ENCODE measurements at places on chromosomes 6 and 20.

- DNase-seq, result no peak
Observed at GRCh38 chr6:166907373-166907841, 48.9 kb downstream of the RNASET2 start.

DNA sequence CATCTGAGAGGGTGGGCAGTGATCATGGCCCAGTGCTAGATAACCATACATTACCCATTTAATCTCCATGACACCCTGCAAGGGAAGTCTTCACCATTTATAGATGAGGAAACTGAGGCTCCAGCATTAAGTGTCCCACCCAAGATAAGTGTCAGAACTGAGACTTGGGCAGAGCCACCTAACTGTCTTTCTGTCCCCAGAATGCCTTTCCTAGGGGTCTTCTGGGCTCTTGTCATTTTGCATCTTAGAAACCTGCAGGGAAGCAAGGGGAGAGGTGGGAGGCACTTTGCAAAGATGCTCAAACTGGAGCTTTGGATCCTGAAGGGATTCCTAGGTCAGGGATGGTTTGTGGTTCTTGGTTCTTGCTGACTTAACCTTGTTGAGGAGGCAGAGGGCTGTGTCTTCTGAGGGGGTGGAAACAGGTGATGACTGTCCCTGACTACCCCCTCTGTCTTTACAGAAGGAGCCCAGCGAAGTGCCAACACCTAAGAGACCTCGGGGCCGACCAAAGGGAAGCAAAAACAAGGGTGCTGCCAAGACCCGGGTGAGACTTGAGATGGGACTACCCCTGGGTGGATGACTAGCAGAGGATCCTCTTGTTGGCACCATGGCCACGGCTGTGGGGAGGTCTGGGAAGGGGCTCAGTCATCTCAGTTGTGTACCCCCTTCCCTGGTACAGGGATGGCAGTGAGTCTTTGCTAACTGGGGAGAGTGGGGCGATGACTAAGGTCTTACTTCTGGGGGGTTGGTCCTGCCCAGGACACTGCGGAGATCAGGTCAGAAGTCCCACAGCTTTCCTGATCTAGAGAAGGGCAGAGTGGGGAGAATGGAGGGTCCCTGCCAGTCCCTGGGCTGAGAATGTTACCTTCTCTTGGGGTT lies 5.8 kb downstream of the HMGA1 start:
- DNase-seq, result no peak

DNA sequence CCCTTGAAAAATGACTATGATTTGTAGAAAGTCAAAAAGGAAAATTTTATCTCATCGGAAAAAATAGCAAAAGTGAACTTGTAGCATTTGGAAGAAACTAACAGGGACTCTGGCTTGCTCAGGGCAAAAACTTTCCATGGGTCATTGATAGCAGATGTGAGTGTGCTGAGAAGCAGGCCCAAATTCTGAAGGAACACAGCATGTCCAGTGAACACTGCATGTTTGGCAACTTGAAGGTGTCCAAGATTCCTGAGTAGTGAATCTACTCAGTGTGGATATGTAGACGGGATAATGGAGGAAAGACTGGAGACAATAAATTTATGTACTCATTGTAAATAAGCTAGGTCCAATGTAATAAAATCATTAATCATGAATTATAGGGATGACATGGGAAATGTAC lies 8.2 kb downstream of the SLC17A2 start:
- DNase-seq, result no peak

DNA sequence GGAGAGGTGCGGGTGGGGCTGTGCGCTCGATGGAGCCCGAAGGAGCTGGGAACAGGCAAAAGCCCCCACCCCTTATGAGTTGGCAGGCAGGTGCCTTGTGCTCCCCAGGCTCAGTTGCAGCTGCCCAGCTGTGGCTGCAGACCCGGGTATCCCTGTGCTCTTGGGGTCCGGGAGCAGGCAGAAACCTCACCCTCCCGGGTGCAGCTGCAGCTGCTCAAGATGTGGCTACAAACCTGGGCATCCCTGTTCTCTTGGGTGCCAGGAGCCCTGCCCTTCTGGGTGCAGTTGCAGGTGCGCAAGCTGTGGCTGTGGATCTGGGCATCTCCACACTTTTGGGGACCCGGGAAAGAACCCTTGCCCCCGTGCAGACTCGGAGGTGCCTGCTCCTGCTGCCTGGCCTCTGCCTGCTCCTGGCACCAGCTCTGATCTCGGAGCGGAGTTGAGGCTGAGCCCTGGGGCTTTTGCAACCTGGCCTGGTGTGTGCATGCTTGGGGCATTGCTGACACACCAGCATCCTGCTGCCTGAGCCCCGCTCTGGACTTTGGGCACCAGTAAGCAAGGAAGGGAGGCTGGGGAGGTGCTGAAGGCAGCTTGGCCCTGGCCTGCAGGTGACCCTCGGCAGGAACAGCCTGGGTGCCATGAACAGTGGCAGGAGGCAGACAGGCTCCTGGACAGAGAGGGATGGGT lies 21.6 kb downstream of the OR2J3 start:
- no peak for DNase-seq

DNA sequence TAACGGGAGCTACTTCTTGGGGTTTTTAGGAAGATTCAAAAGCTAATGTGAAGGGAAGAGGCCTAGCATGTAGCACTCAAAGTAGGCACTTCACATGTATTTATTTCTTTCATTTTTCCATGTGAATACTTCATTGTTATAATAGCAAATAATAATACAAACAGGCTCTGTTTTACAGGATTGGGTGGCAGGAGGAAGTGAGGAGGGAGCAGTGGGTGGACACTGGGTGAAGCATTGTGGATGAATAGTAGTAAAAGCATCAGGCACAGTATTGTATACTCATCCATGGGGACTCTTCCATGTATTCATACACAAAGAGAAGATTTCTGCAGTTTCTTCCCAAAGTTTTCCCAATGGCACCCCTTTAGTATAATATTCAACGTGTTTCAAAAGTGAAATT lies 38.4 kb upstream of the SNRPB2 start:
- DNase-seq, result no peak

GRCh38 chr6:156943166-156943565 lies 166.0 kb downstream of the ARID1B start:
- DNase-seq, result no peak

GRCh38 chr6:166006900-166007301 lies 160.8 kb downstream of the TBXT start:
- no peak for DNase-seq

DNA sequence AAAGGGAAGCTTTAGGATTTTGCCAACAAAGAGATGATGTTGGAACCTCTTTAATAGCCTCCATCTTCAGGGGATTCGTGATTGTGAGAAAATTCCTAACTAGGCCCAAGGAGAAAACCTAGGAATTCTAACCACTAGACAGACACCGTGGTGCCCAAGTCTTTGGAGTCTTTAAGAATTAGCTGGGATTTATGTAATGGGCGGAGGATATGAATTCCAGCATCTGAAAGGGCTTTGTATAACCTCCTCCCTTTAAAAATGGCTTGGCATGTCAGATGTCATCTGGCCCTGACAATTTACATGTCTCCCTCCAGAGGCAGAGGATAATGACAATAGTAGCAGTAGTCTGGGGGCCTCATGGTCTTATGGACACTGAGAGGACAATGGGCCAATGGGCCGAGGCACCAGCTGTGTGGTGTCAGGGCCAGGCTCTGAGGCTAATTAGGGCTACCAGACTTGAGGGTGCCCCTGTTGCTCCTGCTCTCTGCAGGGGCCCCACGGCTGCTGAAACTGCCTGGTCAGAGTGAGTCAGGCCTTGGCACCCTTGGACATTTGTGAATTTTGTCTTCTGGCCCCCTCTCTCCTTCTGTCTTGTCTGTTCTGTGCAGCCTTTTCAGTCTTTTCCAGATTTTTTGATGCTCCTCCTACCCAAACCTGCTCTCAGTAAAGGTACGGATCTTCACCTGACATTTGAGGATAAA lies 113.9 kb downstream of the EDN1 start:
- DNase-seq, result no peak

DNA sequence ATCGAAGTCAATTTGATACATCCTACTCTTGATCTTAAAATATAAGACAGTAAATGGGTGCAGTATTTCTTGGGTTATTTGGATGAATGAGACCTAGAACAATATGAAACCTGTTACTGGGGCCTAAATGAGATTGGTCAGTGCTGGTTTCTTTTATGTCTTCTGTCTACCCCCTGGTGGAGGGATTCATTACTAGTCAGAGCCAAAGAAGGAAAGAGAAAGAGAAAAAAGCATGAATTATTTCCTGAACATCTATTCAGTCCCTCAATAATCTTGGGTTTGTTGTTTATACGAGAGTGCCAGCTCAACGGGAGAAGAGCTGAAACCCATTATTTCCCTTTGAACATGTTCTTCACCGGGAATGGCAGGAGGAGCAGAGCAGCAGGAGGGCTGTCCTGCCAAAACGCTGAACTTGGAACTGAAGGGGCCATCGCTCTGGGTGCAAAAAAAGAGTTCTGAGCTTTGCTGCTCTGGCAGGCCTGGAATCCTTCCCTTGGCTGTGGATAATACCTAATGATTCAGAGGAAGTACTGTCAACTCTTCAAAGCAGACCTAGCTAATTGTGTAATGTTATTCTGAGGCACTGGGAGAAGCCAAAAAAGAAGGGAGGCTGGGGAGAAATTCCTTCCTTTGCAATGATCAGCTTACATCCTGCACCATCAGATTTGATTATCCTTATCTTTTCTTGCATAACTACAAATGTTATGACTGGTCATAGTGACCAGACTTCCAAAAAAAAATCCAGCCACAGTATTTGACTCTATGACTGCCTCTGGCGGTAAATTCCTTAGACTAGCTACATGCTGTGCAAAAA lies 72.0 kb downstream of the BLOC1S5 start:
- no peak for DNase-seq

- no peak for DNase-seq
Observed at GRCh38 chr6:153103319-153103655, 27.8 kb downstream of the RGS17 start.

- no peak for DNase-seq
Observed at GRCh38 chr6:150659046-150659763, 59.5 kb downstream of the PLEKHG1 start.

DNA sequence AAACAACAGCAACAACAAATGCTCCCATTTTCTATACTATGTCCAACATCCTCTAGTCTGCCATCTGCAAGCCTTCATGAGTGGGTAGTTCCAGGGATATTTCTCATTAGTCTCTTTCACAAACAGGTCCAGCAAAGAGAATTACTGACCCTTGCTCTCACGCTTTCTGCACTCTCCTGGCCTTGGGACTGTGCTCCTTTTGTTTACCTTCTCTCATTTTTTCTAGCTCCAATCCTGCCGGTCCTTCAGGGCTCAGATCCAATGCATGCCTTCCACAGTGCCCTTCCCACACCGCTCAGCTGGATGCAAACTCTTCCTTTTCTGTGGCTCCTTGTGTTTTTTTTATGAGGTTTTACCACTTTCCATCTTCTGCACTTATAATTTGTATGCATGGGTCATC lies 47.2 kb downstream of the ADTRP start:
- DNase-seq, result no peak

DNA sequence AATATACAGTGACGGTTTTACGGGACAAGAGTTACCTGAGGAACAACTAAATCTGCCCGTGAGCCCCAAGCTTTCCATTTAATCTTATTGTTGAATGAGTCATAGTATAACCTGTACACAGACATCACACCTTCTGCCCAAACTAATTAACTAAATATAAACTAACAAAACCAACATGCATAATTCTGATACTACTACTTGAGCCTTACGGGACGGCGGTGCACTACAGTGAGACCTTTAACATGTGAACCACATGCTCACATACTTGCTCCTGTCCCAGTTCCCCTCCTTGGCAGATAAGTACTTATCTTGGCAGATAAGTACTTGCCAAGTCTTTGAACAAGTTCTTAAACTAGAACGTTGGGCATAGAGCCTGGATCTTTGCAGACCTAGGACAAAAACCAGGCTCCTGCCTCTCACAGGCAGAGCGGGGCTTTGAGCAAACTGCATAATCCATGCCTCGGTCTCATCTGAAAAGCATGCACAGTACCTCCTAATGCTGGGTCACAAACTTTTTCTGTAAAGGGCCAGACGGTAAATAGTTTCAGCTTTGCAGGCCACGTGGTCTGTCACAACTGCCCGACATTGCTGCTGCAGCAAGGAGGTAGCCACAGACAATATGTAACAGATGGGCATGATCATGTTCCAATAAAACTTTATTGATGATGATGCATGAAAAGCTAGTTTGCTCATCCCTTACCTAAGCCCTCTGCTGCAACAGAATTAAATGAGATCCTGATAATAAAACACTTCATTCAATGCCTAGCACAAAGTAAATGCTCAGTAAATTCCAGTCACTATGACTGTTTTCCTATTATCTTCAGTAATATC lies 23.0 kb downstream of the ZNF217 start:
- no peak for DNase-seq

DNA sequence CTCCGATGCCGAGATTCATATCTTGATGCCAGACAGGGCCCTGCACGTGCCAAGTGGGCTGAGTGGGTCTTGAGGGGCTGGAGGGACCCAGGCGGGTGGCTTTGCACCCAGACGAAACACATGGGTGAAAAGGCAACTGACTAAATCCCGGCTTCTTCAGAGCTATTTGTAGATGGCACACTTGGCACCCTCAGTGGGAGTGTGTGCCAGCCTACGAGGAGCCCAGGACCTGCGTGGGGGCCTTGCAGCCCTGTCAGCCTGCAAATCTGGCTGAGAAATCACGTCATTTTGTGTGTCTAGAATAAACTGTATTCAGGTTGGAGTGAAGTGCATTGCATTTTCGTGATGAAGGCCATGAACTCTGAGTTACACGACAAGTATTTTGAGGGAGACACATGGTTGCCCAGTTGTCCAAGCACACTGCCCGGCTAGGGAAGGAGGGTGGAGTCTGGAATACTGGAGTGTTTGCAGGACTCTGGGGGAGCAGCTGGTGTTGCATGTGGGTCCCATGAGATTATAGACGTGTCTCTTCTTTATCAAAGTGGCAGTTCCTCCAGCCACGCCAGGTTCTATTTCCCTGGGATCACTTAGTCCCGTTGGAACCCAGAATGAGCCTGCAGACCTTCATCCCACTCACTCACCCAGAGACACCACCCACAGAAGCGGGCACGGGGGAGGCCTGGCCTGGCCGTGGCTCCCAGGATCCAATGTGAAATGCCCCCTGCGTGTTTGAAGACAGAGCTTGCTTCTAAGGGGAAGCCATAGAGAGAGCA lies 60.2 kb downstream of the DLL1 start:
- DNase-seq, result no peak

GRCh38 chr6:78199044-78199443 lies 546.2 kb downstream of the MEI4 start:
- DNase-seq, result no peak

GRCh38 chr6:138499303-138500018 lies at the start of gene NHSL1:
TSS of gene NHSL1 (minus strand) at chr6:138499494. CDS start at chr6:138499290, 204 bp downstream.
- DNase-seq, result no peak

GRCh38 chr6:1686117-1687098 lies 76.7 kb downstream of the FOXC1 start:
- DNase-seq, result no peak

DNA sequence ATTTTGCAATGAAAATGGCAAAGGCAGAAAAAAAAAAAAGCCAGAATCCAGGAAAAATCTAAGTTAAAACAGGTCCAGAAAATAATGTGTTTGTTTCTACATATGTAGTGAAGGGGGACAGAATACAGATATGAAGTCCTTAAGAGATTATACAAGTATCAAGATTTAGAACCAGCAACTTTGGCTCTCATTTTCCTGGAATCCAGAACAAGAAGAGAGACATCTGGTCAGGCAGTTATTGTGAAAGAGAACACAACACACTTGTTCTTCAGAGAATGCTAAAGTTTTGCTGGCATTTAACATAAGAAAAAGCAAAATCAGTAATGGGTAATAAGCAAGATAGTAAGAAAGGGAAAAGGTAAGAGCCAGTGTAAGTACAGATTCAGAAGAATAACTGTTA lies 21.1 kb downstream of the BAG2 start:
- DNase-seq, result no peak

GRCh38 chr6:99951016-99951805 lies 42.8 kb downstream of the MCHR2 start:
- DNase-seq, result no peak

All from stimulated activated CD8-positive, alpha-beta memory T cell treated with anti-CD3 and anti-CD28 coated beads, Interleukin-2, amount 100 ng/mL, for 48 hours (primary cell).